ENCODE measurements at places on chromosomes 12 and 14. TPM values are rescaled to one million over a fixed set of nuclear protein-coding genes. Genes with fewer than 3 reads are reported as not detected.
A peak's percentile ranks its signal among the peaks of the same experiment; 100 is the strongest.

DNA sequence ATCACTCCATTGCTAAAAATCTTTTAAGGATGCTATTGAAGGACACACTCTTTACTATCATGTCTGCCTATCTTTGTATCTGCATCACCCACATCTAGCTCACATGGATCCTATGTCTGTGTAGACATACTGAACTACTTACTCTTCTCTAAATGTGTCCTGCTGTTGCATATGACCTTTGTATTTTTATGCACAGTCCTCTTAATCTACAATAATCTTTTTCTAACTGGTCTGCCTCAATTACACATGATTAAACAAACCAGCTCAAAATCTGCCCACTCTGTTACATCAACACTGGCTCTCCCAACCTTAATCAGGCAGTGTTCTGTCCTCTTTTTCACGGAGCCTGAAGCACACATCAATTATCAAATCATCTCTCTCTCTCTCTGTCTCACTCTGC, 316.3 kb upstream of the MGAT4C start:
- H3K4me3 ChIP-seq, result no peak overlapping the region
- no peak for DNase-seq
- no peaks in the 10 kb centered on the region for H3K36me3 ChIP-seq
- no peaks in the 10 kb centered on the region for H3K27me3 ChIP-seq

HHIPL1 gene
- 5.9 TPM for total RNA-seq

AKAP3 gene
- not detected for total RNA-seq

DNA sequence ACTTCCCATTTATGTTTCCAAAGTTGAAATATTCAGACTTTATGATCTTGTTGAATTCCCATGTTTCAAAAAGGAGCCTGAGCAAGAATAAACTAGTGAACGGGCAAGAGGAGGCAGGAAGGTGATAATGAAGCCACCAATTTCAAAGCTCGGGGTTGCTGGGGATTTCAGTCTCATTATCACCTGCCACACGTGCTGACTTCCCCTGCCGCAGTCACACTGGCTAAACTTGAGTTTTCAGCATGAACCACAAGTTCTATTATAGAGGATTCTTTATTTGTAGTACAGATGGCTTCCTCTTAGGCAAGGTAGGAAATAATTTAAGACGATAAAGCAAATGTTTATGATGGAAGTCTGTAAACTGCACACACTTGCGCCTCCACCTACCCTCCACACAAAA, 18.1 kb upstream of the DIABLO start:
- H3K4me1 ChIP-seq, result no peaks in the 10 kb centered on the region
- no peak overlapping the region for H3K4me3 ChIP-seq
- no peak for DNase-seq
- peaks cover 18% of the 10 kb centered on the region for H3K36me3 ChIP-seq
- H3K27ac ChIP-seq, result no peak overlapping the region

ATP5F1B gene
- 405 TPM for total RNA-seq

GRCh38 chr14:65282896-65283253, 129.7 kb upstream of the FUT8 start:
- H3K4me1 ChIP-seq, result peaks cover 10% of the 10 kb centered on the region
- H3K4me3 ChIP-seq, result peak overlapping the region; percentile 27
- no peak for DNase-seq
- no peaks in the 10 kb centered on the region for H3K27me3 ChIP-seq
- H3K36me3 ChIP-seq, result no peaks in the 10 kb centered on the region

GRCh38 chr12:7017870-7018349, 366 bp downstream of the LPCAT3 start:
- H3K36me3 ChIP-seq, result no peaks in the 10 kb centered on the region
- H3K4me1 ChIP-seq, result peaks cover 29% of the 10 kb centered on the region
- peak overlapping the region; percentile 90 for H3K4me3 ChIP-seq
- H3K27me3 ChIP-seq, result no peaks in the 10 kb centered on the region
- H3K27ac ChIP-seq, result peak overlapping the region; percentile 84
- no peak for DNase-seq

DNA sequence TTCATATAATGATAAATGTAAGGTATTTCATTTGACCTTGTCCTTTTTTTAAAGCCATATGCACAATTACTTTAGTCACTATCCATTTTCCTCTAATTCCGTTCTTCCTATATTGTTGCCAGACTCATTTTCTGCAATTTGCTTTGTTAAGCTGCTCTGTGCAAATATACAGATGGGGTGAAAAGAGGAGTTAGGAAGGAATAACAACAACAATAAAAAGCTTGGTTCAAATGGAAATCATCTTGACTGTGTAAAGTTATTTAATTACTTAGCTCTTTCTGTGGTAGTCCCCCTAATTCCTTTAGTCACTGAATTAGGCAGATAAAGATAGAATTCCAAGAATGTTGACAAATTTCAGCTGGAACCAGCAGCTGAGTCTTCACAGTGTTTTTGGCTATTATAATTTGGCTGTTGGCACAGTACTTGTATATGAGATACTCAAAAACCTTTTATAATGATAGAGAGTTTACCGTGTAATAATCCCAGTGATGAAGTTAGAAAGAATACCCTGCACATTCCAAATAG, 838.0 kb downstream of the RPS29 start:
- no peak for DNase-seq
- H3K27ac ChIP-seq, result no peak overlapping the region
- no peaks in the 10 kb centered on the region for H3K4me1 ChIP-seq

DNA sequence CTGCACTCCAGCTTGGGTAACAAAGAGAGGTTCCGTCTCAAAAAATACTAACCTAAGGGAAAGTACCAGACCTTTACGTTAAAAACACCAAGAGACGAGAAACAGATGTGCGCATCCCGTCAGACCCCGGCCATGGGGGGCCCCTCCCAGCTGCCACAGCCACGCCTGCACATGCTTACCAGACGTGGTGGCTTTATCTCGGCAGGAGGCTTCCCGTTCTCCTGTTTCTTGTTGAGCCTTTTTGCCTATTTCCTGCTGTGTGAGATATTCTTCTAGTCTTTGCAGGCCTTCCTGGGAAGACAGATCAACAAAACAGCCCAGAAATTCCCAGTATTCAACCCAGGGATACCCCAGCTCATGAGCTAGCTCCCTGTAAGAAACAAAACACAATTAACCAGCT, 23.6 kb downstream of the PGAM5 start:
- DNase-seq, result no peak
- no peak overlapping the region for H3K4me3 ChIP-seq
- no peak overlapping the region for H3K27ac ChIP-seq
- no peaks in the 10 kb centered on the region for H3K4me1 ChIP-seq
- no peaks in the 10 kb centered on the region for H3K27me3 ChIP-seq

- no peaks in the 10 kb centered on the region for H3K4me1 ChIP-seq
- no peaks in the 10 kb centered on the region for H3K36me3 ChIP-seq
- no peak overlapping the region for H3K4me3 ChIP-seq
- DNase-seq, result no peak
Observed at GRCh38 chr14:56273155-56273554, 154.9 kb downstream of the PELI2 start.

DNA sequence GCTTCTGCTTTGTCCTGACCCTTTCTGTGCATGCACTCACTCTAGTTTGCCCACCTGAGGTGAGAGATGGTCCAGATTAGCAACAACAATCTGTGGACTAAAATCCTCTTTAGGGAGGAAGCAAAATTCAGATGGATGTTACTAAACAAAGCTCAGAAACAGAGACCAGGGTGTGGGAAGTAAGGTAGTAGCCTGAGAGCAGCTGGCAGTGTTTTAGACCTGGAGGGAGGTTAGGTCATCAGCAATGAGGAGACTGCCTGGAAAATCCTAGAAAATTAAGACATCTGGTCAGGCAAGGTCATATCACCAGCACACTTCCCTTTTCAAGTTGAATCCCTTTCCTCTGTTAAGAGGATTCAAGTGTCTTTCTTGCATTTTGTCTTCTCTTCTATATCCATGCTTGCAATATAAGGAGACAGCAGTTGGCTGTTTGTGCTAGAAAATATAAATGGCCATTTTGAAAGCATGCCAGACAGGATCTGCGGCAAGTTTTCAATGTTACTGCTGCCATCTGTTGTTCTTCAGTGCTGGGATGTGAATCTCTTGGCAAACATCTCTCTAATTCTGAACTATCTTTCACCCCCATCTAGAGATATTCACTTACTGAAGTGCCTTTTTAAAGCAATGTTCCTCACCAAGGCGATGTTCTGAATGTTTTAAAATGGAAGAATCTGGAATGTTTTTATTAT, 266.4 kb downstream of the NAV3 start:
- no peaks in the 10 kb centered on the region for H3K27me3 ChIP-seq
- no peak overlapping the region for H3K4me3 ChIP-seq
- H3K4me1 ChIP-seq, result peaks cover 10% of the 10 kb centered on the region

GRCh38 chr12:50639721-50640120, 124.2 kb upstream of the ATF1 start:
- peaks cover 24% of the 10 kb centered on the region for H3K4me1 ChIP-seq
- no peak overlapping the region for H3K27ac ChIP-seq
- no peaks in the 10 kb centered on the region for H3K27me3 ChIP-seq
- H3K4me3 ChIP-seq, result no peak overlapping the region
- H3K36me3 ChIP-seq, result peaks cover 8% of the 10 kb centered on the region

CLEC12A gene
- not detected for total RNA-seq

GRCh38 chr14:105072892-105073719, 7.9 kb upstream of the GPR132 start:
- H3K36me3 ChIP-seq, result no peaks in the 10 kb centered on the region
- DNase-seq, result no peak
- H3K27ac ChIP-seq, result no peak overlapping the region
- H3K27me3 ChIP-seq, result no peaks in the 10 kb centered on the region

GRCh38 chr12:105322070-105322469, 8.4 kb upstream of the C12orf75 start:
- no peaks in the 10 kb centered on the region for H3K4me1 ChIP-seq
- H3K27me3 ChIP-seq, result no peaks in the 10 kb centered on the region
- H3K4me3 ChIP-seq, result no peak overlapping the region
- no peaks in the 10 kb centered on the region for H3K36me3 ChIP-seq

KRT77 gene
- 2.5 TPM for total RNA-seq

- no peaks in the 10 kb centered on the region for H3K4me1 ChIP-seq
- no peaks in the 10 kb centered on the region for H3K27me3 ChIP-seq
- no peak overlapping the region for H3K27ac ChIP-seq
- DNase-seq, result no peak
- no peaks in the 10 kb centered on the region for H3K36me3 ChIP-seq
- H3K4me3 ChIP-seq, result no peak overlapping the region
Observed at GRCh38 chr14:72844524-72844923, 49.4 kb downstream of the DPF3 start.

ENDOU gene
- 21.4 TPM for total RNA-seq

LRFN5 gene
- total RNA-seq, result 197 TPM

KRT83 gene
- not detected for total RNA-seq

DNA sequence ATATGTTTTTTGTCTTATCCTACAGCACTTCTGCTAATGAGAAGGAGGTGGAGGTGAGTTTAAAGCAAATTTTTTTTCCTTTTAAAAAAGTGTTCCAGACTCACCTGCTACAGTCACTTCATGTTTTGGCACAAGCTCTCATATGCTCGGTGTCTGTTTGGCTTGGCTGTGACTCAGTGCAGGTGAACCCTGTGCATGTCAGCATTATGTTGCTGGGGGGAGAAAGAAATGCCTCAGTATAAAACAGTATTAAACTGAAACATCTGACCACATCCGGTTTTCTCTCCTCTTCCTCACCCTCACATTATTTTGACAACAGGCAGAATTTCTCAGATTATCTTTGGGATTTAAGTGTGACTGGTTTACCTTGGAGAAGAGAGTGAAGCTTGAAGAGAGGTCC, 105.2 kb downstream of the DNAI7 start:
- no peak for DNase-seq
- H3K4me3 ChIP-seq, result no peak overlapping the region
- no peak overlapping the region for H3K27ac ChIP-seq
- H3K27me3 ChIP-seq, result no peaks in the 10 kb centered on the region
- no peaks in the 10 kb centered on the region for H3K36me3 ChIP-seq
- no peaks in the 10 kb centered on the region for H3K4me1 ChIP-seq

DNA sequence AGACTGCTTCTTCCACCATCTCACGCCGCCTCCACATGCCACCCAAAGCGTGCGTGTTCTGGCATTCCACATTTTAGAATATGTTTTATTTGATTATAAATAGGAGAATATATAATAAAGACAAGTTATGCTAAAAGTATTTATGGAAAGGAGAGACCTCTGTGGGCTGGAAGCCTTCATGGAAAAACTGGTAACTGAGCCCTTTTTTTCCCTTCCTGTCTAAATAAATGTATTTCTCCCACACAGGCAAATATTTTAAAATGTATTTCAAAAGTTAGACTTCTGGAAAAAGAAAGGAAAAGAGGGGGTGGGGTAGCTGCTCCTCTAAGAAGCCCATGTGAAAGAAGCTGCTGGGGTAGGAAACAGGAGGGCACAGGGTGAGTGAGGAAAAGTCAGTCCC, 16.1 kb upstream of the NR4A1 start:
- H3K36me3 ChIP-seq, result no peaks in the 10 kb centered on the region

DNA sequence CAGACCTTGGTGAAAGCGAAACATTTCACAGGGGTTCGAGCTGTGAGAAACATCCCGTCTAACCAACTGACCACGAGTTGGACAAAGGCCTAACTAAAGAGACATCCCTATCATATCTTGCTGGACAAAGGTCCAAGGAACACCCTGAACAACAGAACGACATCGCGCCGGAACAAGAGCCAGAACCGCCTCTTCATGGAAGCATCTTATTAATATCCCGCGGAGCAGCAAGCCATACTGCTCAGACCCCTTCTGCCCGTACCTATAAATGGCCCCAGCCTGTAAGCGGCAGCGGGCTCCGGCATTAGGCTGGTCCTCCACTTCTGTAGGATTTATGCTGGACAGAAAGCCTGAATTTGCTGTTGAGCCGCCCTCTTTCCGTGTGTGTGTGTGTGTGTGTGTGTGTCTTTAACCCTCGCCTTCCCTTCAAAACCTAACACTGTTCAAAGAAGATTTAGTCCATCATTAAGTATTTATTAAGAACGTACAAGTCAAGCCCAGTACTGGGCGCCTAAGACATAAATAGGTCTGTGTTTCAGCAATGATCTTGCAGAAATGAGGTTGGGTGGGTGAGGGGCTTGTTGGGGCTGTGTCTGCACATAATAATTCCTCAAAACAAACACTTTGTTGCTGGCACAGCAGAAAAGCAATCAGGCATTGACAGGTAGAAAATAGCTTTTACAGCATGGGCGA, 1.9 kb downstream of the SLC6A15 start:
- peak overlapping the region; percentile 49 for H3K4me3 ChIP-seq
- H3K27ac ChIP-seq, result no peak overlapping the region
- H3K27me3 ChIP-seq, result no peaks in the 10 kb centered on the region
- H3K4me1 ChIP-seq, result peaks cover 30% of the 10 kb centered on the region
- H3K36me3 ChIP-seq, result no peaks in the 10 kb centered on the region
- DNase-seq, result no peak

- no peaks in the 10 kb centered on the region for H3K36me3 ChIP-seq
- DNase-seq, result no peak
- H3K4me1 ChIP-seq, result no peaks in the 10 kb centered on the region
- no peak overlapping the region for H3K27ac ChIP-seq
- no peaks in the 10 kb centered on the region for H3K27me3 ChIP-seq
Observed at GRCh38 chr12:63124778-63125177, 26.2 kb downstream of the AVPR1A start.

All from vagina (tissue), 2 donors.